ENCODE measurements at places on chromosomes 6 and 20.

GRCh38 chr6:11043378-11043960, 636 bp downstream of the ELOVL2 start:
- DNase-seq: no peak

- no peak for DNase-seq
Observed at GRCh38 chr20:61704661-61705060, 361.0 kb downstream of the TAF4 start.

DNA sequence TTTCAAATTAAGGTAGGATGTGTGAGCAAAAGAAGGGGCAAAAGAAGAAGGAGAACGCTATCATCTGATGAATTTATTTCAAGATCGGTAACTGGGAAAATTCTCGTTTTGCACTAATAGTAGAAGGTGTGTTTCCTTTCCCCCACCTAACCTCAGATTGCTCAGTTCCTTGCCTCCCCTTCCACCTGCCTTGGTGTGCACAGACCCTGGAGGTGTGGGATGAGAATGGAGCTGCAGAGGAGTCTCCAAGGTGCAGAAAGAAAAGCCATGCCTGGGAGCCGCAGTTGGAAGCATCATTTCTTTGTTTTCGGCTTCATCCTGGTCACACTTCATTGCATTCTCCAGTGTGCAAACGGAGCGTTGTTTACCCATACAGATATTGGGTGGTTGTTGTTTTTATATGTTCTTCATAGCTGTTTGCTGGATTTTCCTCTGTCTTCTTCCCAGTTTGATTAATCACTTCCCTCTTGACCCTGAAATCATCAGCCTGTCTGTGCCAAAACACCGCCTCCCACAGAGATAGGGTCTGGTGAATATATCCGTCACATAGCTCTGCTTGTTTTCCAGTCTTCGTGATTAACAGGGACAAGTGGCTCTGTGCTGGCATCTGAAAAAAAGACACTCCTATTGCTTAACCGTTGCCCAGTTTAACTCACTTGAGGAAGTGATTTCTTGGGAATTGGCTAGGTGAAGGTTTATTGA, 40.2 kb upstream of the NEDD9 start:
- no peak for DNase-seq

- DNase-seq: no peak
Observed at GRCh38 chr6:14966096-14966905, 279.6 kb upstream of the JARID2 start.

DNA sequence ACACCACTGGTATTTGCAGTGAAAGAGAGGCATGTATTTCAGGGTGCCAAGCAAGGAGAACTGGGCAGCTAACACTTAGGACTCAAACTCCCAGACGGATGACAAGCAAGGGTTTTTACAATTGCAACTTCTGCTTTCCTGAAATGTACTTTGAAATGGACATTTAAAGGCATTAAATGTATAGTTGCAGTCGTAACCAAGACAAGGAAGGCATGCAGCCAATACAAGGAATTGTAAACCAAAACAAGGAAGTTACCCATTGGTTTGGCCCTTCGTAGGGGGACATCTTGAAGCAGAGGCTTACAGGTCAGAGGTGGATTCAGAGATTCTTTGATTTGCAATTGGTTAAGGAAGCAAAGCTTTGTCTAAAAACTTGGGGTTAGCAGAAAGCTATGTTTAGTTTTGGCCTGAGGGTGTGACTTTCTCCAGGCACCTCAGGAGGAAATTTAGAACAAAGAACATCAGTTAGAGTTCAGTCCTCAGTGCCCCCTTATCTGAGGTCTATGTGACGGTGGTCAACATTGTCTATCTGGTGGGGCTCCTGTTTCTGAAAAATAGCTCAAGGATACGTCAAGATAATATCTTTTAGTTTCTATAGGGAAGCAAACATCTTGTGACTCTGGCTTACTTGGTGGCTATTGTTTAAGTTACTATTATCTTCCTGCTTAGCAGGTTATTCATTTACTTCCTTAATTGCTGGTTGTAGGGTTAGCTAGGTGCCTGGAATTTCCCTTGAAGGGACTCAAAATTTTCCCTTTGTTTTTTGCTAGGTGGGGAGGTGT, 266.0 kb downstream of the CD83 start:
- DNase-seq: no peak

DNA sequence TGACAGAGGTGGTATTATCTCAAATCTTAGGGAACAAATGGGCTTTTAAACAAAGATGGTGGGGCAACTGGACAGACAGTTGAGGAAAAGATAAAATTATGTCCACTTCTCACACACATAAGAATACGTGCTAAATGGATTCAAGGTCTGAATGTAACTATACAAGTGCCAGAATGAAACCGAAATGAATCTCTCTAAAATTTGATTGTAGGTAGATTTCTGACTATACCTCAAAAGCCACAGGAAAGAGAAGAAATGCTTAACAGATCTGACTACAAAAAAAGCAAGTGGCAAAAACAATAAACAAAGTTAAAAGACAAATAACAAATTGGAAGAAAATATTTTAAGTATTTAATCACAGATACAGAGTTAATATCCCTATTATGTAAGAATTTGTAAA, 182.7 kb upstream of the OLIG3 start:
- DNase-seq: no peak

- no peak for DNase-seq
Observed at GRCh38 chr6:96967957-96968871, 43.7 kb downstream of the KLHL32 start.

DNA sequence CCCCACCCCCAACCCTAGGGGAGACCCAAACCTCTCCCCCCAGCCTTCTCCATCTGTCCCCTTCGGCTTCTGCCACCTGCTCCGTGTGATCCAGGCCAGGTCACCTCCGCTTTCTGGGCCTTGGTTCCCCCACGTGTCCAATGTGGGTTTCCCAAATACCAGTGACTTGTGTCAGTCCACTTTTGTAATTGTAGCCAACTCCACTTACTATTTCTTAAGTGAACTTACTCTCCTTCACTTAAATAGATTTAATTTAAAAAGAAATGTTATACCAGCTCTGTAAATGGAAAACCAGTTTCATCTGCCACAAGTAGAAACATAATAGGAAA, 10.0 kb upstream of the FAM110A start:
- DNase-seq: no peak

- no peak for DNase-seq
Observed at GRCh38 chr20:32891491-32891890, 32.8 kb downstream of the EFCAB8 start.

- DNase-seq: no peak
Observed at GRCh38 chr6:11618533-11618932, 81.0 kb downstream of the TMEM170B start.

DNA sequence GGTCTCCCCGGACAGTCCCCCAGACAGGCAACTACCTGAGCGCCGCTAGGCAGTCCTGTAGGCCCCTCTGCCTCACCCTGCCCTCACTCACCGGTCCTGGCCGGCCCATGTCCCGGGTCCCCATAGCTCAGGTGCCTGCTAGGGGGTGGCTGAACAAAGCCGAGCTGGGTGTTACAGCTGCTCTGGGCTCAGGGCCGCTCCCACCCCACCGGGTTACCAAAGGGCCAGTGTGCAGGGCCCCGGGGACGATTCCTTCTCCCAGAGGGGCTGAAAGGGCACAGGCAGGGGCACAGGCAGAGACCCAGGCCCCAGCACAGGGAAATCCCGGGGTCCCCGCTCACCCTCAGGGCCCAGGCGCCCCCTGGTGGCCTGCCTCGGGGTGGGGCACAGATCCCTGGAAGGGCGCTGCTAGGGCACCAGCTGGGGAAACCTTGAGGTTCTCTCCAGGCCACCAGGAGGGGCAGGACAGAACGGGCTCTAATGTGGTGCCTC, 118.4 kb downstream of the GRM4 start:
- DNase-seq: peak; percentile 33

GRCh38 chr6:108518714-108519576, 41.8 kb upstream of the FOXO3 start:
- no peak for DNase-seq

DNA sequence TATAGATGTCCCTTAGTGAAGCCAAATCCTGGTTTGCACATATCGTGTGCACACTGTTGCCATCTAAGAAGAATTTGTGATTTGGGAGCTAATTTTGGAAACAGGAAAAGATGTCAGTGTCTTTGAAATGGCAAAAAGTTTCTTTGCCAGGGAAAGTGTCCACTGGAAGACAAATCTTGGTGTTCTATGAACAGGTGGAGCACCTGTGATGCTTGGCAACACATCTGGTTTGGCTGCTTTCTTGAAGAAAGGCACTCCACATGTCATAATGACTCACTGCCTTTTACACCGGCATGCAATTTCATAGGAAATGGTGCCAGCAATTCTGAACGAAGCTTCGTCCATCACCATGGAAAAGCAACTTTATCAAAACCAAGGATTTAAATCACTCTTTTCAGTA, 1040.0 kb upstream of the MAP3K7 start:
- DNase-seq: no peak

DNA sequence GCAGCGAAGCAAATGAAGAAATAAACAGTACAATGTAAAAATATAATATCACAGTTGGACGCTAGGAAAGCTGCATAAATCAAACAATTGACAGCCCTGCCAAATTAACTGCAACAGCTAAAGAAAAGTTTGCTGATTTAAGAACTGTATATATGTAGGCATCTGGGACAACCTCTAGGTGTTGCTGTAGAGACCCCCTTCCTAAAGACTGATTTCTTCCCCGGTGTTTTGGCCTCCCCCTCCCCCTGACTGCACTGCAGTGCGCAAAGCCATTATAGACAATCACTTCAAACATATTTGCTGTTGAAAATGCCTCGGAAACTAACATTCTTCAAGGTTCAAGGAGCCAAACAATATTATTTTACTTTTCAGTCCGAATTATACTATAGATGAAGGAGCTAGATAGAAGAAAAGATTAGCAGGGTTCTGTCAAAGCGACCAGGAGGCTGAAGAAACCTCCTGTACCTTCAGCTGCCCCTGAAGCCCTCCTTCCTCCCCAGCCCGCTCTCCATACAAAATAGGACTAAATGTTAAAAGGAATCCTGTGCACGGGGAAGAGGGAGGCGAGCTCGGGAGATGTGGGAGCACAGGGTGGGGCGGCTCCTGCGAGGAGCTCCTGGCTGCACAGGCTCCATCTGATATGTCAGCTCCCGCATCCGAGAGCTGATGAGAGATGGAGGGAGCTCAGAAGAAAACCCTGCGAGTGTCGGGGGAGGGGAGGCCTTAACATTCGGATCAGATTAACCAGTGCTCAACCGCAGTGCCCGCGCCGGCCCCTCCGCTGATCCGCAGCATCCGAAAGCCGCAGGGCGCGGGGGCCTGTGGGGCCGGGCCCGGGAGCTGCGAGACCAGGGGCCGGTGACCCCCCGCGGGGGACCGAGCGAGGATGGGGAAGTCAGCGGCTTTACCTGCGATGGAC, 822 bp downstream of the ELOVL4 start:
- DNase-seq: no peak

DNA sequence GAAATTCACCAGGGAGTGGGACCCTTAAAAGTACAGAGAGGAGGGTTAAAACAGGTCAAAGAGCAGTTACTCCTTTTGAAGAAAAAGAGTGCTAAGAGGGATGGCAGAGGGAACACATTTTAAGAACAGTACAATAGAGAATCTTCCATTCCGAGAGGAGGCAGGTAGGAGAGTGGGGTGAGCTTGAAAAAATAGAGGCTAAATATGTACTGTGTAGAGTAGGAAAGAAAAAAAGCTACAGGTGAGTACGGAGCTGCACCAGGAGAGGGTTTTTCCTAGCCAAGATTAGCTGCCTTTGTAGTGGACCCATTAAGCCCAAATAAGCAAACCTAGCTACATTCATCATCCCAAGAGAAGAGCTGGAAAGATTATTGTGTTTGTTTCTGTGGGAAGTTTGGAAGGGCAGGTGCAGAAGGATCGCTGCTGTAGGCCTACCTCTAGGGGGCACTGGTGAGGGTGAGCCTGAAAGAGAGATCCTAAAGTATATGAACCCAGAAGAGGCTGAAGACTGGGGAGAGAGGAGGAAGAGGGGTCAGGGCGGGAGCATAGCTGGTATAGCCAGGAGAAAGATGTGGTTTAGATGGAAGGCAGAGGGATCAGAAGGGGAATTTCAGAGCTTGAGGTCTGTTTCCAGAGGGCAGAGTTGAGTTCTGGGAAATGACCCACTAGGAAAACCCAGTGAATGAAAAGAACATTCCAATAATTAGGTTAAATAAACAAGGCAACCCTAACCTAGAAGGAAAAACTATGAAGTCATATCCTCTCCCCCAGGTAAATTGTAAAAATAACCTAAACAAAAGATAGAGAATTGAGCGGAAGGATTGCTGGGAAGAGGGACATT, 50.2 kb upstream of the HINT3 start:
- DNase-seq: no peak

GRCh38 chr6:26224547-26224912, 137.3 kb downstream of the HFE start:
- DNase-seq: no peak

DNA sequence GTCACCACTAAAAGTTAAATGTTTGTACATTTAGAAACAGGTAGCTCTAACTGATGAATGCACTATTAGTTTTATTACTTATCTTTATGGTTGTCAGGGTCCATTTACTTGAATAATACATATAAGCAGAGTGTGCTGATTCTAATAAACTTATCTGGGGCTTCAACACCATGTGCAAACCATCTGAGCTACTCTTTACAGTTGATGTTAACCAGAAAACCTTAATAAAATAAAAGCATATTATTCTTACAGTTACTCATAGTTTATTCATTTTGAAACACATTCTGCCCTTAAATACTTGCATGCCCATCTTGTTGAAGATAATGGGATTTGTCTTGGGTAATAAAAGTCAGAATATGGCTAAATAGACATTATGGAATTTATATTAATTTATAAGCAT, 1042.2 kb downstream of the EPHA7 start:
- no peak for DNase-seq

- no peak for DNase-seq
Observed at GRCh38 chr20:32191873-32192272, 15.7 kb downstream of the PLAGL2 start.

GRCh38 chr6:12849809-12850198, 133.2 kb downstream of the PHACTR1 start:
- DNase-seq: no peak

- no peak for DNase-seq
Observed at GRCh38 chr20:34047917-34048316, 54.2 kb downstream of the RALY start.

- DNase-seq: no peak
Observed at GRCh38 chr6:169086020-169086419, 167.6 kb downstream of the THBS2 start.

DNA sequence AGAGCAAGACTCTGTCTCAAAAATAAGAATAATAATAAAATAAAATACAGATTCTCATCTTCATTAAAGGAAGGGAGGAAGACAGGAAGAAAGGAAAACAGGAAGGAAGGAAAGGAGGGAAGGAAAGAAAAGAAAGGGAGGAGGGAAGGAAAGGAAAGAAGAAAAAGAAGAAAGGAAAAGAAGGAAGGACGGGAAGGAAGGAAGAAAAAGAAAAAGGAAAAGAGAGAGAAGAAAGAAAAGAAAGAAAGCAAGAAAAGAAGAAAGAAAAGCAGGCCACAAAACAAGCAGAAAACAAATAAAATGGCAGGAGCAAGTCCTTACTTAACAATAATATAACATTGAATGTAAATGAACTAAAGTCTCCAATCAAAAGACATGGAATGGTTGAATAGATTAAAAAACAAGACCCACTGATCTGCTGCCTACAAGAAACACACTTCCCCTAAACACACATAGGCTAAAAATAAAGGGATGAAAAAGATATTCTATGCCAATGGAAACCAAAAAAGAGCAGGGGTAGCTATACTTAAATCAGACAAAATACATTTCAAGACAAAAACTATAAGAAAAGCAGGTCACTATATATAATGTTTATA, 60.4 kb downstream of the ZFP64 start:
- DNase-seq: no peak

- DNase-seq: no peak
Observed at GRCh38 chr6:37285861-37286311, 27.9 kb upstream of the TMEM217 start.

Data from activated CD4-positive, CD25-positive, alpha-beta regulatory T cell treated with anti-CD3 and anti-CD28 coated beads, Interleukin-2, amount 50 U/mL, for 16 hours (primary cell).